ENCODE measurements at places on chromosomes 3 and 15. TPM values are rescaled to one million over a fixed set of nuclear protein-coding genes. Genes with fewer than 3 reads are reported as not detected.

GRCh38 chr3:142211034-142211433 lies 14.4 kb downstream of the GK5 start:
- no peak for DNase-seq

The EIF2B5 gene
- total RNA-seq, result 36.2 TPM

The MUC20 gene
- total RNA-seq, result 52.3 TPM

- DNase-seq, result no peak
These were observed 3.8 kb downstream of the RHO start for GRCh38 chr3:129532261-129532660.

DNA sequence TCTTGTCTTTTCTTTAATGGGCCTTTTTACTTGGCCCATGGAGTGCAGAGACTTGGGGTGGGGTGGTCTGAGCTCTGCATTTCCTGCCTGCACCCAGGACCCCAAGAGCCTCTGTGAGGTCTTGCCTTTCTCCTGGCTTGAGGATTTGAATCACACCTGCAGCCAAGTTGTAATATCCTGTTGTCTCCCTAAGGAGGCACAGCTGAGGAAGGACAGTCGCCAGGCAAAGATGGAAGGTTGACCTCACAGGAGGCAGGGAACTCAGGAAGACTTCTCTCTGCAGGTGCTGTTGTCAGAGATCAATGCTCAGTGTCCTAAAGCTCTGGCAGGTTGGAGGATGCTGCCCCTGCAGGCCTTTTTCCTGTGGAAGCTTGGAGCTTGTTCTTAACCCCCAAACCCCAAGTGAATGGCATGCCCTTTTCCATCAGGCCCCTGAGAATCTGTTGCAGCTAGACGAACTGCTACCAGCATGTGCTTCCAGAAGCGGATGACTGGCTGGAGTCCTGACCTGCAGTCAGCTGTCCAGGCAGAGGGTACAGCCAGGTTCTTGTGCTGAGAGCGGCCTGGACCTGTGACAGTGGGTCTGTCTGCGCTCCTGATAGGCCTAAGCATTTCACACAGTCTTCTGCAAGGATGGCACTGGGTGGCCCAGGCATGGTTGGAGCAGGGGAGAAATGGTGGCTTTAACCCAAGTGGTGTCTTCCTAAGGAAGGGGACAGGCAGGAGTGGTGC lies 120.0 kb downstream of the EEFSEC start:
- no peak for DNase-seq

- DNase-seq, result no peak
These were observed 58.3 kb upstream of the TSEN2 start for GRCh38 chr3:12425850-12426579.

The BLM gene
- 11.8 TPM for total RNA-seq

- no peak for DNase-seq
These were observed 83.4 kb upstream of the EPHA6 start for GRCh38 chr3:96731031-96731430.

GRCh38 chr3:179840985-179841384 lies 188.1 kb downstream of the USP13 start:
- DNase-seq, result no peak

DNA sequence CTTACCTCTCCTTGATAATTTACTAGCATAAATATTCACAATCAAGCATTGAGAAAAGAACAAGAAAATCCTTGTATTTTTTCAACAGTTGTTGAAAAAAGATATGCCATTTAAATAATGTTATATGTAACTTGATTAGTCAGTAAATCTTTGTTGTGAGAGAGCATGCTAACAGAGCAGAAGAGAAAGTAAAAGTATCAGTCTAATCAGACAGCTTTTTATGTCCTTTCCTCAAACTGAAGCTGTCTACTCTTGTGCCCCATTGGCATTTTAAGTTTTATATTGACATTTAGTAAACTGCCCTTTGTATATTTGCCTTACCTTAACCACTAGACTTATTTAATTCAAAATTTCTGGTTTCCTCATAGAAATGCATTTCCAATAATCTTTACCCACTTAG lies 668.7 kb downstream of the OTOL1 start:
- DNase-seq, result no peak

All from HT-29 (cell line).